ENCODE measurements at places on chromosomes 13 and 19.

- DNase-seq = no peak
Observed at GRCh38 chr13:73248711-73249580, 190.1 kb downstream of the KLF5 start.

- no peak for DNase-seq
Observed at GRCh38 chr13:44211286-44211685, 162.3 kb upstream of the SERP2 start.

DNA sequence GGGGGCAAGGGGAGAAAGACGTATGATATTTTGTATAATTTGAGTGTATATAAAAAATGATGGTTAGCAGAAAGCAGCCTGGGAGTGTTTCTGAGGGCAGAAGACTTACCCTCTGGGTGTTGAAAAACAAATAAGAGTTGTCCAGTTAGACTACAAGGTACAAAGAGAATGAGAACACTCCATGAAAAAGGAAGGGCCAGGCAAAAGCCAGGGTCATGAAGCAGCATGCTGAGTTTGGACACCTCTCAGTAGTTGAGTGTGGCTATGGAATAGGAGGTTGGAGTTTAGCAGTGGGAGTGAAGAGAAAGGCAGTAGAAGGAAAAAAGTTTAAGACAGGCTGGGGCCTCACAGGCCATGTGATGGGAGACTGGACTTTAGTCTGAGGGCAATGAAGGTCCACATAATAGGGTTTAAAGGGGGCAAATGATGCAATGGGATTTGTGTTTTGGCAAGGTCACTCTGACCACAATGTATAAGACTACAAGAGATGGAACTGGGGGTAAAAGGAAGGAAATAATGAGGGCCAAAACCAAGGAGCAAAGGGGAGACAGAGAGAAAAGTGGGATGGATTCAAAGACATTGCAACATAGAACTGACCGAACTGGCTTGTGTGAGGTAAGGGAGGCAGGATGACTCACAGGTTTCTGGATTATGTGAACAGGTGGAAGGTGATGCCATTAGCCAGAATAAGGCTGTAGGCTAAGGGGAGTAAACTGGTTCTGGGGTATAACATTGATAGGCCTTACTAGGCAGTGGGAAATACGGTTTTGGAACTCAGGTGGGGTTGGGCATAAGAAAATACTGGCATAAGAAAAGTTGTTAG is 76.6 kb downstream of the SERP2 start:
- no peak for DNase-seq

DNA sequence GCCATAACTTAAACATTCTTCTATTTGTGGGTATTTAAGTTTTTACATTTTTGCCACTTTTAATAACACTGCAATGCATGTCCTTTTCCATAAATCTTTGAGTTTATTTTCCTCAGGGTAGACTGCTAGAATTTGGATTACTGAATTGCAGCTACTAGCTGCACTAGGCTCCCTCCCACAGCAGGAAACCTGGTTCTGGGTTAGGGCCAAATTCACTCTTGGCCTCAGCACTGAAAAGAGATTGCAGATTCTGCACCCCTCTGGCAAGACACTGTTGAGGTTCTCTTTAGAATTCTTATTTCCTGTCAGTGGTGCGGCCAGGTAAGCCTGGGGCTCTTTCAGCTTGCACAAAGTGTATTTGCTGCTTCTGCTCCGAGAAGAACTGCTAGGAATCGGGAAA is 155.7 kb downstream of the ENOX1 start:
- no peak for DNase-seq

DNA sequence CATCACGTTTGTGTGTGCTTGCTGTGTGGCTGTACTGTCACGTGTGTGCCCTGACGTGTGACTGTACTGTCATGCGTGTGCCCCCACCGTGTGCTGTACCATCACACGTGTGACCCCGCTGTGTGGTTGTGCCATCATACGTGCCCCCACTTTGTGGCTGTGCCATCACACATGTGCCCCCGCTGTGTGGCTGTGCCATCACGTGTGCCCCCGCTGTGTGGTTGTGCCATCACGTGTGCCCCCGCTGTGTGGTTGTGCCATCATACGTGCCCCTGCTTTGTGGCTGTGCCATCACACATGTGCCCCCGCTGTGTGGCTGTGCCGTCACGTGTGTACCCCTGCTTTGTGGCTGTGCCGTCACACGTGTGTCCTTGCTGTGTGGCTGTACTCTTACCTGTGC is 25.7 kb downstream of the TFDP1 start:
- no peak for DNase-seq

- peak; percentile 31 for DNase-seq
Observed at GRCh38 chr13:25574437-25575411, 202.9 kb downstream of the ATP8A2 start.

DNA sequence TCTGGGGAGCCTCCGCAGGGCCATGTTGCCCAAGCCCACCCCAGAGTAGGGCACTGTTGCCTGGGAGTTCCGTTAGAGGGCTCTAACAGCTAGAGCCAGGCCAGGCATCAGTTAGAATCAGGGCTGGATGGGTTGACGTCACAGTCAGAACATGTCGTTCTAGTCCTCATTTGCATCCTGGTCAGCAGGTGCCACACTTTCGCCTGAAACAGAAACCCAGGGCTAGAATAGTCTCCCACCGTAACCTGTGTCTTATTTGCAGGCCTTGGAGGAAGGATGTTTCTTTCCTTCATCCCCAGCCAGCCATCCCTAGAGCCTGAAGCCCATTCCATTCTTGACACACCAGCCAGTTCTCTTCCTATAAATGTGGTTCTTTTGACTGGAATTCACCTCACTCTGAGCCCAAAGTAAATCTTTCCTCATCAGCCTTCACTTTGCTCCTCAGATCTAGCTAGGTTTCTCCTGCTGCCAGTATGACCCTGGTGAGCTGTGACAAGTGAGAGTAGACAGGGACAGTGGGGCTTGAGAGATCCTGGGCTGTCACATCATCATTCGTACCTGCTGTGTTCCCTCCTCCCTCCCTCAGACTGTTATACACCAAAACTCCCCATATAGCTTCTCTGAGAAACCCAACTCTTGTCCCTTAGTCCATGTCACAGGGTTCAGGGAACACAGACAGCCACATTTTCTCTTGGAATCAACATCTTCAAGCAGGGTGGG is 12.2 kb upstream of the CCDC97 start:
- no peak for DNase-seq

DNA sequence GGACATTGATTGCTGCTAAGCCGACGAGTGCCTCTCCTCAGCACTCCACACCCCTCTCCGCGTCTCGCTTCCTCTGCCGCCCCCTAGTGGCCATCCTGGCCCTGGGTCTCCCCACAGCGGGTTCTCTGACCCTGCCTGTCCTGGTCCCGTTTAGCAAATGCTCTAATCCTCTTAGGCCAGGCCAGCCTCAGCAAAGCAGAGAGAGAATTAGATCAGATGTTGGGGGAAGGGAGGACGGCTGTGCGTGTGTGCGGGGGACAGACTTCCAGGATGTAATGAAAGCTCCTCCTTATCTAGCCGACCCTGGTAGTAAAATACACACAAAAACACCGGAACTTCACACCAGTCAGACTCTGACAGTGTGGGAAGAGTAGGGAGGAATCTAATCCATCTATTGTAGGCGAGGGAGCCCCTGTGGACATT is 4.5 kb downstream of the TPRX2 start:
- peak; percentile 80 for DNase-seq

DNA sequence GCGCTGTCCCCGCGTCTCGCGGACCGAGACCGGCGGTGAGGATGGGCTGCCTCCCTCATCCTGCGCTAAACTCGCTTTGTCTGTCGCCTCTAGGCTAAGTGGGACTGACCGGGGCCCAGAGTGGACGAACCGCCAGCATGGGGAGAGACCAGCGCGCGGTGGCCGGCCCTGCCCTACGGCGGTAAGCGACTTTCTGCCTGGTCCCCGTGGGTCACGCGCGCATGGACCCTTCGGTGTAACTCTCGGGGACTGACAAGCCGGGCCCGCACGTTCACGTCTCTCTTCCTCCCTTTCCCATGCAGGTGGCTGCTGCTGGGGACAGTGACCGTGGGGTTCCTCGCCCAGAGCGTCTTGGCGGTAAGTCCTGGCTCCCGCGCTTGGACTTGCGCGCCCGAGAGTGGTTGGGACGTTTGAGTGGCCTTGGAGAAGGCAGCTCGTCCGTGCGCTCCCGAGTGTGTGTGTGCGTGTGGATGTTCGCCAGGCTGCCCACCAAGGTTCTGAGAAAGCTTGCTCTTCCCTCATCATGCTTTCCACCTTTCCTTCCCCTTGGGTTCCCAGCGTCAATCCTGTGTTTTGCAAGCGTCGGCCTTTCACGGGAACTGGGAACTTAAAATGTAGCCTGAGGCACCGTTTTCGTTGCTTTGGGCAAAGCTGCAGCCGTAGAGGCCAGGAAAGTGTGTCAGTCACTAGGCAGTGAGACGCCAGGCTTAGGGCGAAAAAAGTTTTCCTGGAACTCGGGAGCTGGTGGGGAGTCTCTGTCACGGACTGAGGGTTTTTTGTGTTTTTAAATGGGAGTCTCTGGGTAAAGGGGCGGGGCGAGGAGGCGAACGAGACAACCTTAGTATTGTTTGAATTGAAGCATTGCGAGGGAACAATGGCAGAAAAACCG is 927 bp downstream of the COL4A2 start:
- no peak for DNase-seq

- no peak for DNase-seq
Observed at GRCh38 chr19:49155820-49156346, 687 bp upstream of the HRC start.

GRCh38 chr19:29107831-29108230 is 105.1 kb downstream of the UQCRFS1 start:
- DNase-seq = no peak

DNA sequence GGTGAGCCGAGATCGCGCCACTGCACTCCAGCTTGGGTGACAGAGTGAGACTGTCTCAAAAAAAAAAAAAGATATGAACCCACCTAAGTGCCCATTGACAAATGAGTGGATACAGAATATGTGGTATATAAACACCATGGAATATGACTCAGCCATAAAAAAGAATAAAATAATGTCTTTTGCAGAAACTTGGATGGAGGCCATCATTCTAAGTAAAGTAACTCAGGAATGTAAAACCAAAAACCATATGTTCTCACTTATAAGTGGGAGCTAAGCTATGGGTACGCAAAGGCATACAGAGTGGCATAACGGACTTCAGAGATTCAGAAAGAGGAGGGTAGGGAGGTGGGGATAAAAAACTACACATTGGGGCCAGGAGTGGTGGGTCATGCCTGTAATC is 29.5 kb downstream of the PLA2G4C start:
- DNase-seq = no peak

- no peak for DNase-seq
Observed at GRCh38 chr13:26762745-26763345, 2.3 kb upstream of the GPR12 start.

DNA sequence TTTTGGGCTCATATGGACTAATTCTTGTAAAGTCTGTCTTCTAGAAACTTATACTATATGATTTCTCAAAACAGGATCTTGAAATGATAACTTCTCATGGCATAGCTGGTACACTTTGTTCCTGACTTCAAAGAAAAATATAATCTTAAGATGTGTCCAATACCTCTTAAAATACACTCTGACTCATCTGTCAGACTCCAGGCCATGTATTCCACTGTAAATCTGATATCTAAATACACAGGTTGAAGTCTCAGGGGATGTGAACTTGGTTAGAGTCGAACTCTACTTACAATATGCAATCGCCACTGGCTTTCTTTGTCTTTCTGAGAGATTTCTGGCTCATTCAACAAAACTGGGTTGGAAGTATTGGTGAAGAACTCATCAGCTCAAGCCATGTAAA is 99.8 kb downstream of the LACC1 start:
- DNase-seq = no peak

DNA sequence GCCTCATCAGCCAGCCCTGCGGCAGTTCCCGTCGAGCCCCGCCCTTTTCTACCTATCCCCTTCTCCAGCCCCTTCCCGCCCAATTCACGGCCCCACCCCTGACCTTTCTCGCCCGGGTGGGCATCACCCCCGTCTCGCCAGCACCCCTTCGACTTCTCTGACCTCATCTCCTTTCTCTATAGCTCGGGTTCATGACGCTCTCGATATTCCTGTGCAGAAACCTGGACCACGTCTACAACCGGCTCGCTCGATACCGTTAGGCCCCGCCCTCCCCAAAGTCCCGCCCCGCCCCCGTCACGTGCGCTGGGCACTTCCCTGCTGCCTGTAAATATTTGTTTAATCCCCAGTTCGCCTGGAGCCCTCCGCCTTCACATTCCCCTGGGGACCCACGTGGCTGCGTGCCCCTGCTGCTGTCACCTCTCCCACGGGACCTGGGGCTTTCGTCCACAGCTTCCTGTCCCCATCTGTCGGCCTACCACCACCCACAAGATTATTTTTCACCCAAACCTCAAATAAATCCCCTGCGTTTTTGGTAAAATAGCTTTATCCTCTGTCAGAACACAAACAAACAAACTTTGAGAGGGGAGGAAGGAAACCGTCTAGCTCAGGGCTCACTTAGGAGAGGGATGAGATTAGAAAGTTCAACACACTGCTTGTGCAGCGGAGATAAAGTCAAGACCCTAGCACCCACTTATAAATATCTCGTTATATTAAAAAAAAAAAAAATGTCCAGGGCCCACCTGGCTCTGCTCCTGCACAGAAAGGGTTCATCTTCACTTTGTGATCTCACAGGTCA is 5.1 kb downstream of the CD37 start:
- peak; percentile 99 for DNase-seq

GRCh38 chr13:24670174-24670573 is 10.0 kb upstream of the ATP12A start:
- no peak for DNase-seq

DNA sequence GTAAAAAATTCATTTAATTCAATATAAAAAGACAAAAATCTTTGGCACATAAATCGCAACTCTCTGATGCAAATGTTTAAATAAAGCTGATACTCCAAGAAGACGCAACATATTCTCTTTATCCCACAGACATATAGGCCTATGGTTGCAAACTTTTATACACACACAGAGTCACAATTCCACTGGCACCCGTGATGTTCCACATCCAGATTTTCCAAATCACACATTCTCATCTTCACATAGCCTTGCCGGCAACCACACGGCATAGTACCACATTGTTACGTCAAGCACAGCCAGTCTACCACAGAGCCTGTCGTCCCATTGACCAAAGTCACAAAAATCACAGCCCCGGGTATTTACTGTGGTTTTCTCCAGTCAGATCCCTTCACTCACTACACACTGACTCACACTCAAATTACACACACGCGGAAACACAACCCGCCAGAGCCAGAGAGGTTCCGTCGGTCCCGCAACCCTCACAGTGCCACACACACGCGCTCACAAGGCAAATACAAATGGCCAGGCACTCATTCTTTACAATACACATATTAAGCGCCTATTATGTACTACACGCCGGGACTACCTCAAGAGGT is 546 bp upstream of the ZNF546 start:
- DNase-seq = no peak

All from D721Med (cell line).